ENCODE measurements at places on chromosomes 1 and 21. TPM values are rescaled to one million over a fixed set of nuclear protein-coding genes. Genes with fewer than 3 reads are reported as not detected.

GRCh38 chr1:35120458-35121133 lies 41.4 kb downstream of the ZMYM1 start:
- no peak for DNase-seq

DNA sequence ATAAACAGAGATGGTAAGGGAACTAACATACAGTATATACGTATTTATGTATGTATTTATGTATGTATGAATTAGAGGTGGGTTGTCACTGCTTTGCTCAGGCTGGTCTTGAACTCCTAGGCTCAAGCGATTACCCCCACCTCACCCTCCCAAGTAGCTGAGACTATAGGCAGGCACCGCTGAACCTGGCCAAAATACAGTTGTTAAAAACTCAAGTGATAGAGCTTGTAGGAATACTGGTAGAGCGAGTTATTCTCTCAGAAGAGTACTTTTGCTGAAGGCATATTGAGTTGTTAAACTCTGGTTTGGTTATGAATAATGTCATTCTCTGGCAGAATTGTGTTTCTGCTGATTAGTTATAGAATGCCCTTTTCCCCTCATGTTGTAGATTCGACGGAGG lies 38.9 kb downstream of the UBE4B start:
- no peak for DNase-seq

- peak; percentile 75 for DNase-seq
Observed at GRCh38 chr21:43864313-43864961, 586 bp upstream of the AGPAT3 start.

DNA sequence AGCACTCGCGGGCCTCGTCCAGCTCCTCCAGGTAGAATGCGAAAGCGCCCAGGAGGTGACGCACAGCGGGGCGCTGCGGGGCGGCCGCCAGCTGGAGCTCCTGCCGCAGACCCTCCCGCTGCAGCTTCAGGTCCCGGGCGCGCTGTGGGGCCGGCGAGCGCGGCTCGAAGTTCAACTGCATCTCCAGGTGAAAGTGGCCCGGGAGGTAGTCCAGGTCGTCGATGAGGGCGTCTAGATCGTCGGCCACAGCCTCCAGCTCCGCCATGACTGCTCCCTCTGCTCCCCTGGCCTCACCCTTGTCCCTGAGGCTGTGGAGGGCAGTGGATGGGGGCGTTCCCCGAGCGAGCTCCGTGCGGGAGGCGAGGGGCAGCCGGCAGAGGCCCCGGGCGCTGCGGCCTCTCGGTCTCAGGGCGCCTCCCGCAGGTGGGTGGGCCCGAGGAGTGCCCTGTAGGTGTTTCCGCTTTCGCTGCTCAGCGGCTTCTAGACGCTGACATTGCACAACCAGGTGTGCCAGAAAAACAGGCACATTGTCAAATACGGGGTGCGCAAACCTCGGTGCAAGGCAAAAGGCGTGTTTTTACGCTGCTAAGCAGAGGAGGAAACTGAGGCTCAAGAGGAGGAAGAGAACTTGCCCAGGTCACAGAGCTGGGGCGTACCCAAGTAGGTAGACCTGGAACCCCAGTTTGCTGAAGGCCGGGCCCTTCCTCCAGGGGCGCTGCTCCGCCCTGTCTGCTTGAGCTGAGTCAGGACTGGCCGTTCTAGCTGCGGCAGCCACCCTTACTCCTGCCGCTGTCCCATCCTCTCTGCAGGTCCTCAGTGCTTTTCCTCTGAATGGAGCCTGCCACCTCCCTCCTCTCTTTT lies at the start of gene TTC22:
Gene TTC22 (minus strand): TSS at position 425 of the 861 bp plus-strand sequence. CDS start 160 bp downstream, at position 265.
- peak; percentile 27 for DNase-seq

GRCh38 chr1:218365226-218365999 lies 20.3 kb downstream of the TGFB2 start:
- DNase-seq = peak; percentile 74

- DNase-seq = no peak
Observed at GRCh38 chr1:77975386-77975785, 3.5 kb downstream of the FUBP1 start.

The OPTC gene
- total RNA-seq = not detected

The SFN gene
- 0.17 TPM for total RNA-seq

The RPE65 gene
- not detected for total RNA-seq
